ENCODE measurements at places on chromosomes 1 and 21.

- H3K4me3 ChIP-seq: no peak overlapping the region
- no peaks in the 10 kb centered on the region for H3K4me1 ChIP-seq
- no peaks in the 10 kb centered on the region for H3K27me3 ChIP-seq
- DNase-seq: no peak
- no peaks in the 10 kb centered on the region for H3K36me3 ChIP-seq
- no peak overlapping the region for H3K27ac ChIP-seq
Observed at GRCh38 chr1:193456811-193457280, 270.4 kb upstream of the B3GALT2 start.

DNA sequence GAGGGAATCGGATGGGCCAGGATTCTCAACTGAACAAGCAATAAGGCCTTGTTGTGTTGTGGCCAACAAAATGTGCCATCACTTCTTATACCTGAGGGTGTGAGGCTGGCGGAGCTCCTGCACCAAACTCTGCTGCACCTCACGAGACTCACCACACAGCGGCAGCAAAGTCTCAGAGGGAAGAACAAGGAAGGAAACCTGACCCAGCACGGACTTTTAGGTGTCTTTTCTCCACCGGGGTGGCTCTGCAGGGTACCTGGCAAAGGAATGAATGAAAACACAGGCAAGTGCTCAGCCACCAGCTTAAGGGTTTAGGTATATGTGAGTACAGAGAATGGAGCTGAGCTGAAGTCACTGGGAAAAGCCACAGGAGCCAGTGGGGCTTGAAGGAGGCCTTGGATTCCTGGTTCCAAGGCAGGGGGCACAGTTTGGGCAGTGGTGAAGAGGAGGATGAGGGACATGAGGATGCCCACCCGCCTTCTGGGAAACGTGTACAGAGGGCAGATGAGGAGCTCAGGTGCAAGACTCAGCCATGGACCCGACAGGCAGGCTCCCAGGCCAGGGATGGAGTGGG lies 31.1 kb upstream of the HSD3B1 start:
- H3K4me3 ChIP-seq: no peak overlapping the region
- peak; percentile 25 for DNase-seq
- H3K27ac ChIP-seq: no peak overlapping the region
- H3K4me1 ChIP-seq: no peaks in the 10 kb centered on the region

GRCh38 chr1:183562701-183563100 lies 27.6 kb downstream of the NCF2 start:
- H3K27ac ChIP-seq: no peak overlapping the region
- H3K4me3 ChIP-seq: no peak overlapping the region
- DNase-seq: no peak
- H3K36me3 ChIP-seq: peaks cover 3% of the 10 kb centered on the region
- H3K4me1 ChIP-seq: no peaks in the 10 kb centered on the region

DNA sequence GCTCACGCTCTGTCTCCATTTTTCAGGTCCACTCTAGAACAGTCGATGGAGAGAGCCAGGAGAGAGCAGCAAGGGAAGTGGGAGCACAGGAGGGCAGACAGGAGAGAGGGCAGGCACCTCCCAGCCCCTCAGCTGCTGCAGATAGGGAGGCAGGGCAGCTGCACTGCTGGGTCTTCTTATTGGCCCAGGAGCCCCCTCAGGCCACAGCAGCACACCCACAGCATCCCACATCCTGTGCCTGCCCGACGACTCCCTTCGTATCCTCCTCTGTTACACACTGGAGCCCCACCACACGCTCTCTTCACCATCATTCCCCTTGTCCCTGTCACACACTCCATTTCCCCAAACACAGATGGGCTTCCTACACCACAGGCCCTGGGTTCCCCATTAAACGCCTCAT lies 13.7 kb upstream of the ARTN start:
- H3K4me1 ChIP-seq: no peaks in the 10 kb centered on the region
- DNase-seq: no peak
- no peaks in the 10 kb centered on the region for H3K27me3 ChIP-seq
- H3K36me3 ChIP-seq: no peaks in the 10 kb centered on the region
- no peak overlapping the region for H3K4me3 ChIP-seq
- no peak overlapping the region for H3K27ac ChIP-seq

DNA sequence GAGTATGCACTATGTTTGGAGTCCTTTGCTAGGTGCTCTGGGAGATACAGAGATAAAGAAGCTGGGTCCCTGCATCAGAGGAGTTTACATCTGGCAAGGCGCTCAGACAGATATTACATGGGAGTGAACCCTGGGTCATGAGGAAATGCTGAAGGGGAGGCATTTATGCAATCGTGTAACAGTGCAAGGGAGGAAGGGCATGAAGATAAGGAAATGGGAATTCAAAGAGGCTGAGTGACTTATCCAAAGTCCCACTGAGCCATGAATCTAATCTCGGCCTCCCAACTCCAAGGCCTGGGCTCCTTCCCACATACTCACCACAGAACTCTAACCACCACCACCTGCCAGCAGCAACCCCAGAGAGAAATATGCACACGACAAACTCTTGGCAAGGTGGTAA lies 51.6 kb downstream of the FAM163A start:
- no peak overlapping the region for H3K27ac ChIP-seq
- DNase-seq: no peak
- H3K36me3 ChIP-seq: no peaks in the 10 kb centered on the region
- no peak overlapping the region for H3K4me3 ChIP-seq

DNA sequence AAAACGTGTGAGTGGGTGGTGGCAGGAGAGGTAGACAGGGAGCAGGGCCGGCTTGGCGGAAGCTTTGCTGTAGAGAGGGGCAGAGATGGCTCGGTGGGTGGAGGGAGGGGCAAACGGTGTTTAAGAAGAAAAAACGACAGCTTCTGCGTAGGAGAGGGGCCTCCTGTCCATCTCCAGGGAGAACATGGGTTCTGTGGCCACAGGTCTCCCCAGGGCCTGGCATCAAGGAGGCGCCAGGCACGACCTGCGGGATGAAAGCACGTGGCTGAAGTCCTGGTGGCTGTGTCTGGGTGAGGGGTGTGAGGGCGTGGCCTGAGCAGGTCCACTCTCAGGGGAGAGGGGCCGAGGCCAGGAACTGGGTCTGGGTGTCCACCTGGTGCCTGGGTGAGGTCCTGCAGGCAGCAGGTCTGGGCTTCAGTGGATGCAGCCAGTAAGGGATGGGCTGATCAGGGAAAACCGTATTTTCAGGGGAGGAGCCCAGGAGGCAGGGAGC lies 940 bp upstream of the PRKCZ start:
- peaks cover 94% of the 10 kb centered on the region for H3K27me3 ChIP-seq
- peaks cover 28% of the 10 kb centered on the region for H3K4me1 ChIP-seq
- no peak overlapping the region for H3K4me3 ChIP-seq
- H3K27ac ChIP-seq: no peak overlapping the region
- DNase-seq: no peak
- no peaks in the 10 kb centered on the region for H3K36me3 ChIP-seq

DNA sequence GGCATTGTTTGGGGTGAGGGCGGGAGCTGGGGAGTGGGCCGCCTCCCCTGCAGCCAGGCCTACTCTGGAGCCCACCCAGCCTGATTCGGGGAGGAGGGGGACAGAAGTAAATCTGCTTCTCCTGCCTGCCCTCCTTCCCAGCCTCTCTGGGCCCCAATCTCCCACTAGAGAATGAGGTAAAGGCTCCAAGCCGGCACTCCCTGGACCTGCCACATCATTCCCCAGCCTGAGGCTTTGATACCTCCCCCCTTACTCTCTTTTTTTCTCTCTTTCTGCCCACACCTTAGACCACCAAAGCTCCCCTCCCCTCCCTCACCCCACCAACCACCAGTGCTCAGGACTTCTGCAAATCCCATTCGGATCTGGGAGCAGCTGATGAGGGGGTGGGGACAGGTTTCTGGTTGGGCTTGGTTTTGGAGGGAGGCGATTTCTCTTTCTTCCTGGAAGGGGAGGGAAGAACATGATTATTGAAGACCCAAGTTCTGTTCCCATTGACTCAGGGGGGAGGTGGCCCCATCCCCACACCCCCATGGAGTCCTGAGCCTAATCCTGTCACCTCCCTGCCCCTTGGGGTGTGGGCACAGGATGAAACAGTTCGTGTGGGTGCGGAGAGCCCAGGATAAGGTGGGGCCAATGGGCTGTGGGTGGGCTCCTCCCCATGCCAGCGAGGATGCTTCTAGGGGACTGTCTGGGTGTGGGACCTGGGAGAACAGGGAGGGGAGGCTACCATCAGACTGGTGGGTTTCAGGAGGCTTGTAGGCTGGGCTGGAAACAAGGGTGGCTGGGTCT lies 1.3 kb downstream of the MAP7D1 start:
- no peaks in the 10 kb centered on the region for H3K27me3 ChIP-seq
- no peaks in the 10 kb centered on the region for H3K36me3 ChIP-seq
- DNase-seq: peak; percentile 77
- peak overlapping the region; percentile 99 for H3K4me3 ChIP-seq
- H3K27ac ChIP-seq: peak overlapping the region; percentile 100

GRCh38 chr1:236773919-236774318 lies 21.2 kb upstream of the MTR start:
- H3K4me1 ChIP-seq: no peaks in the 10 kb centered on the region
- DNase-seq: no peak
- no peaks in the 10 kb centered on the region for H3K27me3 ChIP-seq
- H3K4me3 ChIP-seq: no peak overlapping the region
- H3K36me3 ChIP-seq: no peaks in the 10 kb centered on the region

Data from tibial artery (tissue), 4 donors.